Activated T-helper 1 cell treated with Interleukin-2 at 50 U/mL for 16 hours (primary cell): ENCODE measurements at places on chromosomes 2 and 18.

- DNase-seq = no peak
Measured at GRCh38 chr2:163370169-163370886, 365.5 kb downstream of the FIGN start.

DNA sequence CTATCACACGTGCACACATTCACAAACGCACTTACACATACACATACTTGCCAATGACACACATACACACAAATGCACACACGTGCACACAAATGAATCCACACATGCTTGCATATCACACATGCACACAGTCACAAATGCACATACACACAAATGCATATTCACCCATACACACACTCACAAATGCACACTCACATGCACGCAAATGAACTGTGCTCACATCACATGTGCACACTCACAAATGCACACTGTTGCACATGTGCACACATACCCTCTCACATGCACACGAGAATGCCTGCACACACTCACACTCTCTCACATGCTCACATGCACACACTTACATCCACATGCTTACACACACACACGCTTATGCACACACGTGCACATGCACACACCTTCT is 368.1 kb downstream of the EIPR1 start:
- DNase-seq = no peak

DNA sequence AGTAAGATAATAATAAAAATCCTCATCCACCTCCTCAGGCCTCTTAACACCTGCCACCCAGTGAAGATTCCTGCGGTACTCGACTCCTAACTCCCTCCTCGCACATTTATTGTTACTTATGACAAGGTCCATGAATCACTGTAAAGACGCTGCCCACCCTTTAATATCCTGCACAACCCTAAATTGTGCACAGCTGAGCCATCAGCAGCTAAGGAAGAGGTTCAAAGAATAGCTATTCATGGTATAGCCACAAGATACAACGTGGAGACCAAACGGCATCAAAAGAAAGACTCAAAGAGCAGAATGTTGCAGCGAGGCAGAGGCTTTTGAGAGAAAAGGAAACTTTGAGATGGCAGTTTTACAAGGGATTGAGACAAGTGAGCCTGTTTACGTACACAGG is 266.3 kb downstream of the SATB2 start:
- DNase-seq = no peak

DNA sequence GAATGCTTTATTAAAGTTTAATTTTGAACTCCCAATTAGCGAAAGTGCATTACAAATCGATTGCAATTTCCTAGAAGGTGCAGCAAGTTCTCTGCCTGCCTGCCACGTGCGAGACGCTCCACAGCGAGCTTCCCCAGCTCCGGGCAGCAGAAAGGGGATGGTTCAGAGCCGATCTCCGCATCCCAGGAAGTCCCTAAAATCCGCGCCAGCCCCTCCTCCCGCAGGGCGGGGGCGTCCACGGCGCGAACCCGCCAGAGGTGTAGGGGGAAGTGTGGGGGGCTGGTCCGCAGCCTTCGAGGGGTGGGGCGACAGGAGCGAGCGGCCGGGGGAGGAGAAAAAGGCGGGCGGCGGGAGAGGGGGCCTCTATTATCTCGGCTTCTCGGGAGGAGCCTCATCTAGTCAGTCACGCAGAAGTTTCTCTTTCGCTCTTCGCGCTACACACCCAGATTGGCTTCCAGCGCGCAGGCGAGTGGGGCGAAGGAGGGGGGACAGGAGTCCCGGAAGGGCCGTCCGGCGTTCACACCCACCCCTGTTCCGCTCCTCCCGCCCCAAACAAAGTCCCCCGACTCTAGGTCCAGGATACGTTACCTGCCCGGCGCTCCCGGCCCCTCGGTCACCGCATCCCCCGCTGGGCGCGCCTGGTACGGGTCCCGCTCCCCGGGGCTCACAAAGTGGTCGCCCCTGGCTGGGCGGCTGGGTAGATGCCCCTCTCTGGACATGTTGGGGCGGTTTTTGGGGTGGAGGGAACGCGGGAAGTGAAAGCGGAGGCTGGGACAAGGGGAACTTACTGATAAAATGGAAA is 9.1 kb upstream of the NR4A2 start:
- DNase-seq = peak; percentile 73

DNA sequence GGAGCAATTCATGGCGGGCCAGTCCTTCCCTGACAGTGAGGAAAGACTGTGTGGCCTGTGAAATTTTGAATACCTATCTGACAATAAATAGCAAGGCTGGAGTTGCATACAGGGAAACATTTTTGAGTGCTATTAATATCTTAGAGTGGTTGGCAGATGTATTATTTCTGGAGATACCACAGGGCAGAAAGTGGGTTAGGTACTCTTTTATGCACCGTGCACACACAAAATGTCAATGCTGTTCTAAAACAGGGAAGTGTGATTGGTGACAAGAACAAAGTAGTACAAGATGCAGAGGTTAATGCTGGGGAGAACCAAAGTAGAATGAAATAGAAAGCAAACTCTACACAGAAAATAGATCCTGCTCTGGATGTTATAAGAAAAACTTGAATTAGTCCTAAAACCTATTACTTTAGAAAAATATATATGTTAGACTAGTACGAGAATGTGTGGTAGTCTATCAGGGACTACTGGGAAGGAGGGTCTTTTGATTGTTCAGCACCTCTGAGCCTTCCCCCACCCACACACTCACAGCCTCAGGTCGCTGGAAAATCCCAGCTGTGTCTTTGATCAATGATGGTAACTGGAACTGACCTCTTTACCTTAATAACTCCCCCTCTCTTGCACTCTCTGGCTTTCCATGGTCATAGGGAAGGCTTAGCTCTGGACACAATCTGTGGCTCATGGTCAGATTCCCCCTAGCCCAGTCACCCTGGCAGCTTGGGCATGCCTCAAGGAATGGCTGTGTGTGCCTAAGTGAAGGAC is 58.2 kb downstream of the SERPINB8 start:
- no peak for DNase-seq

DNA sequence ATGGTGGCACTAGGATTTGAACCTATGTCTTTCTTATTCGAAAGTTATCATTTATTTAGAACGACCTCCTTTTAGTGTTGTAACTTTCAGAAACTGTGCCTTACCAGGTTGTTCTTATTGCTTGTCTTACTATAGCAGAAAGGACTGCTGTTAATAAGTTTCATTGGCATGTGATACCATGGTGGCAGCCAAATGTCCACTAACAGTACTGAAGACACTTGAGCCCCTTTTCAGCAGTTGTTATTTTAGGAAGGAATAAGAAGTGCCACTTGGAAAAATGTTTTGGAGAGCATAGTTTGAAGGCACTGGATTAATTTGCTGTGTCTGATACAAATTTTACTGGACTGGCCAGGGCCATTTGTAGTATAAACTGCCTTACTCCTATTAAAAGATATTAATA is 37.7 kb downstream of the CEP192 start:
- DNase-seq = no peak

DNA sequence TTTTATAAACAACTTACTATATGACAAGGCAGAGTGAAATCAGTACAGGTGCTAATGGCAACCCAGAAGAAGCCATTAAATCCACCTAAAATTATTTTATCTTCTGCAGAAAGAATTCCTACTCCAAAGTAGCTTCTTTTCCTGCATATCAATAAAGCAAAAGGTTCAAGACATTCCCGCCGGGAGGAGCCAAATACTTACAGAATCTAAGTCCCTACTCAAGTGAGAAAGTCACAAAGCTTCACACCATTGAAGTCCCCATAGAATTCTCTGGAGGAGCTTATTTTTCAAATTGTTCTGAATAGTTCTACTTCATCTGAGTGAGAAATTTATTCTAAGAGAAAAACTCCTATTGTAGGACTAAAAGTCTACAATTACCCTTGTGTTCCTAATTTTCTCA is 233.7 kb upstream of the HNRNPA3 start:
- DNase-seq = no peak

DNA sequence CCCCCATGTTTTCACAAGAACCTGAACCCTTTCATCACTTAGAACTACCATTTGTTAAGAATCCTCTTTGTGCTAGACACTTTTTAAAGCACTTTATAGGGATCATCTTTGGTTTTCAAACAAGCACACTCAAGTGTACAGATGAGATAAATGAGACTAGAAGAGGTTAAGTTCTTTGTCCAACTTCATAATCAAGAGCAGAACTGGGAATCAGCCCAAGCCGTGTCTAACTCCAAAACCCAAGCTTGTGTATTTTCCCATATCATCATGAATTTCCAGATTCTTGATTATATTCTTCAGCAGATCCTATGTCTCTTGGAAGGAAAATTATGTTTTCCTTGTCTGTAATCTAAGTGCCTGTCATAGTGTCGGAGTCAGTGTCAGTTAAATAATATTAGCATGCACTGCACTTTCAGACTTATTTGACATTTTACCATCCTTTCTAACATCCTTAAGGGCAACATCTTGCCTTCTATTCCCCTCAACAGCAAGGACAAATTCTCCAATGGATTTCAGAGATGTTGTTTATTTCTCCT is 123.0 kb upstream of the SETBP1 start:
- DNase-seq = no peak

- no peak for DNase-seq
Measured at GRCh38 chr2:162007447-162008040, 66.5 kb downstream of the DPP4 start.

DNA sequence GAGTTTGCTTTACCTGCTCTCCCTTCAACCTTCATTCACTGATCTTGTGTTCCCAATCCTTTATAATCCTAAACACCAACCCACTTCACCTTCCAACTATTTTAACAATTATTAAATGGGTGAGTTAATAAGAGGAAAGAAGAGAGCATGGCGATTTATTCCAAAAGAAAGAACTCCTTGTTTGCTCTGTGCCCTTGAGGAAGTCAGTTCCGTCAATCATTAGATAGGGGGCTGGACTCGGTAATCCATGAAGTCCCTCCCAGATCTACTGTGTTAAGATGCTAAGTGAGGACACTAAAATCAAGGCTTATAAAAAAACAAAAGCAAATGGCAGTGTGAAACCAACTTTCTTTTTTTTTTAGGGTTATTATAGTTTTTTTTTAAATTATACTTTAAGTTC is 589.9 kb downstream of the XIRP2 start:
- DNase-seq = no peak

- no peak for DNase-seq
Measured at GRCh38 chr18:62771494-62772270, 56.3 kb downstream of the PHLPP1 start.

- DNase-seq = no peak
Measured at GRCh38 chr2:181859123-181859522, 32.4 kb upstream of the ITPRID2 start.

- DNase-seq = no peak
Measured at GRCh38 chr2:162490052-162490717, 146.3 kb downstream of the GCA start.

GRCh38 chr2:60070736-60071489 is 482.5 kb downstream of the BCL11A start:
- no peak for DNase-seq

- no peak for DNase-seq
Measured at GRCh38 chr2:105873721-105874120, 129.0 kb downstream of the NCK2 start.

- peak; percentile 80 for DNase-seq
Measured at GRCh38 chr2:73828818-73829570, at the start of gene STAMBP. Gene STAMBP (plus strand): TSS chr2:73828961. CDS start chr2:73830857, 1,896 bp downstream.

DNA sequence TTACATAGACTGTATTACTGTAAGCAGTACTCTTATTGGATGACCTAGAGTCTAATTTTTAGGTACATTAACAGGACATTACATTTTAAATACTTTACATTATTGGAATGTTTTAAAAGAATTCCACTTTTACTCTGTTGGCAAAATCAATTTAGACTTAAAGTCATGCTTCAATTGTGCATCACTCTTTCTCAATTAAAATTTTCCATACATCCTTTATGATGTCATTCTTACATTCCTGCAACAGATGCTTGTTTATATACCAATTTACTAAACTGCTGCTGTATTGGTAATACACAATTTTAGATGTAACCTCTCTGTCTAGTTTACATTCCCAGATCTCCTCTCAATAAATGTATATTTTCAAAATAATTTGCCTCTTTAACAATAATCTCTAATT is 440.1 kb downstream of the ZEB2 start:
- no peak for DNase-seq

DNA sequence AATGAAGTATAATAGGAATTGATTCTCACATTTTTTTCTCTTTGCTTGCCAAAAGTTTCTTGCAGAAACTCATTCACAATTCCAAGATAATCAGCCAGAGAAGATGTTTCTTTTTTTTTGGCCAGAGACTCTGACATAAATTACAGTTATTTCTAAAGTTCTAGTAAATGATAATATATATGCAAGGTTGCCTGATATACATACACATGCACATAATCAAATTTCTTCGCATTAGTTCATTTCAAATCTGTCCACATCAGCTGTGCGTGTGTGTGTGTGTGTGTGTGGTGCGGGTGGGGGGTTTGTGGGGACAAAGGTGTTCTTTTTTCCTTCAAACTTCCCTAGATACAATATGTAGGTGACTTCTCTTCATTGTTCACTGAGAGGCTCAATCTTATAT is 33.2 kb downstream of the OSGEPL1 start:
- no peak for DNase-seq

GRCh38 chr18:27363872-27364271 is 178.8 kb upstream of the CHST9 start:
- DNase-seq = no peak

DNA sequence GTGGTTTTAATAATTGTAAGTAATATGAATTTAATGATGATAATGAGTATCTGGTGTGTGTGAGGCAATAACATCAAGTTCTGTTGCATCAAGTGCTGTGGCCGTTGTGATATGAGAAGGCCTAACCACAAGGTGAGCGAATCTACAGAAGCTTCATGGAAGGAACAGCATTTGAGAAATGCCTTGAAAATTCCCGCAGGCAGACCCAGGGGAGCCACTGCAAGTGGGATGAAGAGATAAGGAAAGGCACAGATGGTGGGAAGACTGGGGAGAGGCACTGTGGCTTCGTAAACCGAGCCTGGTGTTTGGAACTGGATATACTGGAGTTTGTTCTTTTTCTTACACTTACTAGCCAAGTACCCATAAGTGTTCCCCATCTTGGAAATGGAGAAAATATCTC is 357.5 kb downstream of the PTPRM start:
- DNase-seq = no peak

DNA sequence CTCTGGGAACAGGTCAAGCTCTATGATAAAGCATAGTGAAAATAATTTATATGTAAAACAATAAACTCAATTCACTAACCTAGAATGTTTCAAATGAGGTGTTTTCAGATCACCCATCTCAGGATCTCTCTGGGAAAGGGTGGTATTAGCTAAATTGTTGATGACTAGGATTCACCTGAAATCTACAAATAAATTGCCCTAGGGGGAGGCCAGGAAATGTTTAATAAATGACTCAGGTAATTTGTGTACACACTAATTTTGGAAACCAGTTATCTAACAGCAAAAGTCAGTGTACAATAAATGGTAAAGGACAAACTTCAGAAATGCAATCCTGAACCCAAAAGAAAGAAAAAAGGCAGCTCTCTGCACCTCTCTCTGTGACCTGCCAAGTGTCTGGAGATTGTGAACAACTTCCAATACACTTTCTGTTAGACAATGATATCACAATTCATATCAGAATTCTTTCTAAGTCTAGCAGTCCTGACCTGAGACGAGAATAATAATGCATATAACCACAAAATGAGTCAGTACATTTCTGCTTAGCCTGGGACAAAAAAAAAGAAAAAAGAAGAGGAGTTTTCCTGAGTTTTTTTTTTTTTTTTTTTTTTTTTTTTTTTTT is 760.0 kb downstream of the EPHA4 start:
- DNase-seq = no peak
